ENCODE measurements at places on chromosomes 3 and 15.

- ATAC-seq, result peak; percentile 17
These were observed 938 bp upstream of the SLCO2A1 start for GRCh38 chr3:134030379-134031347.

- no peak for ATAC-seq
These were observed 252.0 kb downstream of the UBE2E2 start for GRCh38 chr3:23455084-23455483.

DNA sequence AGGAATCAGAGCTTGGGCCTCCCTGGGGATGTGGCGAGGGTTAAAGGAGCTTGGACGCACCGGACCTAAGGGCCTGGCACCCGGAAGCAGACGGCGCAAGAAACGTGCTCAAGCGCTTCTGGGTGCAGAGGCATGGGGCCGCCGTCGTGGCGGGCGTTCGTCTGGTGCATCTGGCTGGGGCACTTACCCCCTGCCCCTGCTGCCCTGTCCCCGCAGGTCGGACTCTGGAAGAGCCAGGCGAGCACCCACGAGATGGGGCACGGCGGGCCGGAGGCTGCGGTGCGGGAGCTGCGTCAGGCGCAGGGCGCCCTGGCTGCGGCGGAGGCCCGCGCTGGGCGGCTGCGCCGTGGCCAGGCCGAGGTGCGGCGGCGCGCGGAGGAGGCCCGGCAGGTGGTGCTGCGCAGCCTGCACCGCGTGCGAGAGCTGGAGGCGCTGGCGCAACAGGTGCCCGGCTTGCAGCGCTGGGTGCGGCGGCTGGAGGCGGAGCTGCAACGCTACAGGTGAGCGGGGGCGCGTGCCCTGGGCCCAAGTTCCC lies 2.5 kb downstream of the EFCC1 start:
- peak; percentile 40 for ATAC-seq

DNA sequence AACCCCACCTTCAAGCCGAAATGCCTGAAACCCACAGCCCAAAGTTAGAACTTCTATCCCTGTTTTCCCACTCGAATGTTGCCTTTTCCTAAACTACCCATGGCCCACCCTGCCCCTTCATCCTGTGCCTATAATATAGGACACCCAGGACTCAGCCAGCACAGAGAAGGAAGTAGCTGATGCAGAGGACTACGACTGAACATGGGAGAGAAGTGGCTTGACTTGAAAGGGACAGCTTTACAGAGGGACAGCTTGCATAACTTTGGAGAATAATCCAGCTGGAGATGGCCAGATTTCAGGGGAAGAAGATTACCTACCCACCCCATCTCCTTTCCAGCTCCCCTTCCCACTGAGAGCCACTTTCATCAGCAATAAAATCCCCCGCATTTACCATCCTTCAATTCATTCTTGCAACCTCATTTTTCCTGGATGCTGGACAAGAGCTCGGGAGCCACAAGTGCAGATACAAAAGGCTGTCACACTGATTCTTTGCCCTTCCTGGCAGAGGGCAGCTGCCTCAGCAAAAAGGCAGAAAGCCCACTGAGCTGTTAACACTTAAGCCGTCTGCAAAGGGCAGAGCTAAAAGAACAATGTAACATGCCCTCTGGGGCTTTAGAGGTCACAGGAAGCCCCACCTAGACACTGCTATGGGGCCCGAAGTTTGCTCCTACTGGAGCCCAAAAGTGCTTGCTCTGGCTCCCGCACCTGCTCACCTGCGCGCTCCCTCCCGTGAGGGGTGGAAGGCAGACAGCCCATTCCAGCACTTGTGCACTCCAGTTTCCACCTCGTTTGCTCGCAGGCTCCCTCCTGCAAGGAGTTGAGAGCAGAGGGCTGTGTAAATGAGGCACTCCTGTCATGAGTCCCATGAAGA lies 224.0 kb downstream of the TBC1D5 start:
- no peak for ATAC-seq

- no peak for ATAC-seq
These were observed 29.0 kb downstream of the LMCD1 start for GRCh38 chr3:8530581-8530980.

- ATAC-seq, result no peak
These were observed 77.8 kb upstream of the HES1 start for GRCh38 chr3:194058189-194058571.

DNA sequence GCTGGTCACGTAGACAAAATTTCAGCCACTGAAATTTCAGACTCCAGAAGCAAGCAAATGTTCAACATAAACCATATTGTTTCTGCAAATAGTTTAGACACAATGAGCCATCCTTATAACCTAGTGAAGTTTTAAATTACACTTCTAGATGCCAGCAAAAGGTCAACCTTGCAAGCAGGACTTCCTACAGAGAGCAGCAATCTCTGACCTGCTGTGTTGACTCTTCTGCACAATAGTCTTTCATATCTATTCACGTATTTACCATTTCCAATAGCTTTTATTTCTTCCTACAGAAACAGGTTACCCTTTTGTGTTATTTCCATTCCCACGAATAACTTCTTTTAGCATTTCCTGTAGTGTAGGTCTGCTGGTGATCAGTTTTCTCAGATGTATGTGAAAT lies 10.6 kb downstream of the LMLN start:
- ATAC-seq, result no peak

DNA sequence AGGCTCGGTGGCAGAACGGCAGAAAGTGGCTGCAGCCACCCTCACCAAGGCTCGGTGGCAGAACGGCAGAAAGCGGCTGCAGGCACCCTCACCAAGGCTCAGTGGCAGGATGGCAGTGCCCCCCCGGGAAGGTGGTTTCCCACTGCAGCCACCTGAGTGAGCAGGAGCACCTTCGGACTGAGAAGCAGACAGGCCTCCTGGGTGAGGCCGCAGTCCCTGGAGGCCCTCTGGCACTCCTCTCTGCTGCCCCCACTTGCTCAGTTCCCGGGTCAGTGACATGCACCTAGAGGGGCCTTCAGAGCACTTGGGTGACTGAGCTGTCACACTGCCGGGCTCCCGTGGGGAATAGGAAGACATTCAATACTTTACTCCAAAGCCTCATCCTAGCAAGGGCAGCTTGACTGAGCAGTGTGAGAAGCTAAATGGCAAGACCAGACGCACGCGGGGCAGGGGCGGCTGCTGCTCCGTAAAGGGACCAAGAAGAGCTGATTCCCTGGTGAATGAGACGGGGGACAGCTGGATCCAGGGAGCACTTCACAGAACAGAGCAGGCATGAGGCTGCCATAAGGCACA lies 62.7 kb downstream of the PCSK6 start:
- ATAC-seq, result no peak

DNA sequence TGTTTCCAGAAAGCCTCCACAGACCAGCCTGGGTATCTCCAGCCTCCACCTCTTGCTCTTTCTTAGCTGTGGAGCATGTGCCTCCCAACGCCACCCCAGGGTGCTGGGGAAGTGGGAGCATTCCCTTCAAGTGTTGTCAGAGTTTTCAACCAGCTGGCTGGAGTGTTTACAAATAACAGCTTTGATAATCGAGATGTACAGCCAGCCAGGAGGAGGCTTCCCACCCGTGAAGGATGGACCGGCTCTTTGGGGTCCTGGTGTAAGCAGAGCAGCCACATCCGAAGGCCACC lies 8.5 kb upstream of the OXTR start:
- ATAC-seq, result no peak

DNA sequence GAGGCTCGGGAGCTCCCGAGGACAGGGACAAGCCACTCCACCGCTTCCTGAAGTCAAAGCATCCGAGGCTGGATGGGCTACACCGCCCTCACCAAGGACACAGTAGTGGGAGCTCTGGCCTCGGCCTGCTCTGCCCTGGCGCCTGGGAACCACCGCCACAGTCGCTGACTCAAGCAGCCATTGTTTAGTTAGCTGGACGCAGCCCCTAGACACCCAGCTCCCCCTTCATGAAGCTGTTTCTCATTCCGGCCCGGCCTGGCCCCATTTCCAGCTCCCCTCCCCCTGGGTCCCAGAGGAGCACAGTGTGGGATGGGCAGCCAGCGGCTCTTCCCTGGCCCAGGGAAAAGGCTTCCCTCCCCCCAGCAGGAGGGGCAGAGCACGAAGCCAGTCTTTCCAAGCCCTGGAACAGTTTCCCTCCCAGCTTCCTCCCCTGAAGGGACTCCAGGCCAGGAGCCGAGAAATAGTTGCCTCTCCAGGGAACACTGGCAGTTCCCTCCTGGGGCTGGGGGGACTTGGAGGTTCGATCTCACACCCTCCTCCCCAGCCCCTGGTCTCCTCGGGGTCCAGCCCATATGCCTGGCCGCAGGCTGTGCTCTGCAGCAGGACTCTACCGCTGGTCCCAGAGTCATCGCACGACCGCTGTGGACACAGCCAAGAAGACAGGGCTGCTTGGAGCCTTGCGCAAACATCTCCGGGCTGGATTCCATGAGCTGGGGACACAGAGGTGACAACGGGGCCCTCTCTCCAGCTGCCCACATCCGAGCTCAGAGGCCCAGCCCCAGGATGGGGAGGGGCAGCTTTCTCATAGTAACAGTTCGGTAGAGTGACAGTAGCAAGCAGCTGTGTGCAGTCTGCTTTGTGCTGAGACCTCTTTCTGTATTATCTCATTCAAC lies 10.0 kb downstream of the PLXND1 start:
- peak; percentile 68 for ATAC-seq

- ATAC-seq, result no peak
These were observed 32.6 kb upstream of the ITGA11 start for GRCh38 chr15:68464448-68465090.

DNA sequence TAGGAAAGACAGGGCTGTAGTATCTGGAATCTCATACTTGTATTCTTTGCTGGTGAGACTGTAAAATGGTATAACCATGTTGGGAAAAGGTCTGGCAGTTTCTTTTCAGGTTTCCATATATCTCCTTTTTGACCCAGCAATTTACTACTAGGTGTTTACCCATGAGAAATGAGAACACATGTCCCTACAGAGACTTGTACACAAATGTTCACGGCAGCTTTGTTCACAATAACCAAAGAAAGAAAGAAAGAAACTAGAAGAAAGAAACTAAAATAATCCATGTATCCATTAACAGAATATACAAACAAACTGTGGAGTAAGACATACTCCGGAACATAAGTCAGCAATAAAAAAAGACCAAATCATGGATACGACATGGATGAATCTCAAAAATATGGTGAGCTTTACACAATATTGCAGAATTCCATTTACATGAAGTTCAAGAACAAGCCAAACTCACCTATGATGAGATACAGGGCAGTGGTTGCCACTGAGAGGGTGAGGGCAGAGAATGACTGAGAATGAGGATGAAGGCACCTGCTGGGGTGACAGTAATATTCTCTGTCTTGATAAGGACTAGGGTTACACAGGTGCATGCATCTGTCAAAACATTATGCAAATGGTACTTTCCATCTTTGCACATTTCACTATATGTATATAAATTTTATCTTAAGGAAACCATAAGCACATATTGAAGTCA lies 2.7 kb downstream of the RFTN1 start:
- no peak for ATAC-seq

- ATAC-seq, result no peak
These were observed 24.4 kb downstream of the DCBLD2 start for GRCh38 chr3:98877132-98877531.

- ATAC-seq, result no peak
These were observed 687.9 kb downstream of the MECOM start for GRCh38 chr3:168975576-168975975.

DNA sequence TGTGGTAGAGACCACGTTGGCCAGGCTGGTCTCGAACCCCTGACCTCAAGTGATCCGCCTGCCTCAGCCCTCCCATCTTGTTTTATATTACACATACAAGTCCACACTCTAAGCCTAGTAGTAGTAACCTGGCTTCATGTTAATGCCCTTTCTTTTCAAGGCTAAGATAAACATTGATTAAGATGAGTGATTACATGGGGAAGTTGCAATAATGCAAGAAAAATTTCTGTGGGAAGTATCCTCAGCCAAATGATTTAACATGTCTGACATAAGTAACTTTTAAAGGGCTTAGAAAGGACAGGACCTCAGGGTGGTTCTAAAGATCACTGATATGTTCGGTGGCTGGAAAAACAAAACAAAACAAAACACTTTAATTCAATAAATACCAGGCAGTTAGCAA lies 72.1 kb downstream of the SFMBT1 start:
- ATAC-seq, result no peak

GRCh38 chr15:72063186-72063585 lies 54.8 kb downstream of the MYO9A start:
- no peak for ATAC-seq

GRCh38 chr15:36676211-36676610 lies 96.8 kb downstream of the CDIN1 start:
- no peak for ATAC-seq

DNA sequence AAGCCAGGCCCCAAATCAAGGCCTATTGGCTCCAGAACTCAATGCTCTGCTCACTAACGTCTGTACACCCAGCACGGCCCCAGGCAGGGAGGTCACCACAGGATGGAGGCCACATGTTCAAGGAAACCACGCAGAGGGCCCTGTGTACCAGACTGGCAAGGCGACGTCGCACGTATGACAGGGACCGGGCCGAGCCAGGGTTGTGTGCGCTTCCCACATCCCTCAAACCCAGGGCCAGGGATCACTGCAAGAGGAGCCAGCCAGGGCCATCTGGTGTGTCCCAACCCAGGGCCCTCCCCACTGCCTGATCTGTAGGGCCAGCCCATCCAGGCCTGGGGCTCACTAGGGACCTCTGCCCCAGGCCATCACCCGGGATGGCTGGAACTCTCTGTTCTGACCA lies 62.0 kb downstream of the ZNF445 start:
- ATAC-seq, result no peak

GRCh38 chr15:99959326-99959725 lies 226.1 kb upstream of the LYSMD4 start:
- no peak for ATAC-seq

GRCh38 chr3:16720367-16720940 lies 115.2 kb upstream of the DAZL start:
- ATAC-seq, result no peak

- no peak for ATAC-seq
These were observed 13.3 kb downstream of the ARMC8 start for GRCh38 chr3:138200424-138200823.

DNA sequence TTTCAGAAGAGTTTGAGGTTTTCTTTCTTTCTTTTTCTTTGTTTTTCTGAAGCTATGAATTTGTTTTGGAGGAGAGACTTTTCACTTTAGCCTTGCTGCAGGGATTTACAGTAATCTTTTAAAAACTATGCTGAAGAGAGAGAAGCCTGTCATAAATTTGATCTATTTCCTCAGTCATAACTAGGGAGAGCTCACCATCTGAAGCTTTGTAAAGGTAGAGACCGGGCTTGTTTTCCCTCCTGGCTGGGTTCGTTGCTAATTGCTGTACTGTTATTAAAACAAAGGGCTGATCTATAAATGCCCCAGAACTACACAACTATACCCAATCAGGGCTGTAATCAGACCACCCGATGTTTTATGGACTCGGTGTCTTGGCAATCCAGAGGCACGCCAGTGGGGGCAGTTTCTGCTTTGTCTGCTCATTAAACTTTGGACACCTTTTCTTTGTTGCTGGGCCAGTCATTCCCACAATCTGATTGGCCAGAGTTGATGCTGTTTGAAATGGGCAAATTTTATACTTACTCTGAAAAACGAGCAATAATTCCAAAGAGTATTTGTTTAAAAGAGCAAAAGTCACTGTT lies 164.3 kb downstream of the CACNA1D start:
- no peak for ATAC-seq

GRCh38 chr3:41190509-41191284 lies 8.6 kb upstream of the CTNNB1 start:
- ATAC-seq, result no peak
